ENCODE measurements at places on chromosomes 16 and 17.

GRCh38 chr17:76981545-76982295 lies 113.5 kb downstream of the MGAT5B start:
- DNase-seq = no peak

DNA sequence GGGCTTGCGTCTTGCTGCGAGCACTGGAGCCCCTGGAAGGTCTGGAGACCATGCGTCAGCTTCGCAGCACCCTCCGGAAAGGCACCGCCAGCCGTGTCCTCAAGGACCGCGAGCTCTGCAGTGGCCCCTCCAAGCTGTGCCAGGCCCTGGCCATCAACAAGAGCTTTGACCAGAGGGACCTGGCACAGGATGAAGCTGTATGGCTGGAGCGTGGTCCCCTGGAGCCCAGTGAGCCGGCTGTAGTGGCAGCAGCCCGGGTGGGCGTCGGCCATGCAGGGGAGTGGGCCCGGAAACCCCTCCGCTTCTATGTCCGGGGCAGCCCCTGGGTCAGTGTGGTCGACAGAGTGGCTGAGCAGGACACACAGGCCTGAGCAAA lies 7.4 kb downstream of the MPG start:
- no peak for DNase-seq

- no peak for DNase-seq
These were observed 10.3 kb upstream of the IL4R start for GRCh38 chr16:27303256-27304100.

DNA sequence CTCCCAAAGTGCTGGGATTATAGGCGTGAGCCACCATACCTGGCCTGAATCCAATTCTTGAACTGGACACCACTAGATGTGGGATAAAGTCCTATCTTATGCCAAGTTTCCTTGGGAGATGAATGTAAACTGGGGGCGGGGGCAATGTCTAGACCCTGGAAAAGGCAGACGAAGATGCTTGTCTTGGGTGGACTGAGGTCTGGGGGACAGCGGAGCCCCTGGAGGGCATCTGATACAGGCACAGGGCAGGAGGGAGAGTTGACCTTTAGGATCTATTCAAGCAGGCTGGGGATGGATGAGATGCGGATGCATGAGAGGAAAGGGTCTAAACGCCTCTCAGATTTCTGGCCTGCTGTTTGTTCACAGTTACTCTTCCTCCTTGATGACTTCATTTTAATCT lies 11.7 kb downstream of the C1QTNF1 start:
- no peak for DNase-seq

DNA sequence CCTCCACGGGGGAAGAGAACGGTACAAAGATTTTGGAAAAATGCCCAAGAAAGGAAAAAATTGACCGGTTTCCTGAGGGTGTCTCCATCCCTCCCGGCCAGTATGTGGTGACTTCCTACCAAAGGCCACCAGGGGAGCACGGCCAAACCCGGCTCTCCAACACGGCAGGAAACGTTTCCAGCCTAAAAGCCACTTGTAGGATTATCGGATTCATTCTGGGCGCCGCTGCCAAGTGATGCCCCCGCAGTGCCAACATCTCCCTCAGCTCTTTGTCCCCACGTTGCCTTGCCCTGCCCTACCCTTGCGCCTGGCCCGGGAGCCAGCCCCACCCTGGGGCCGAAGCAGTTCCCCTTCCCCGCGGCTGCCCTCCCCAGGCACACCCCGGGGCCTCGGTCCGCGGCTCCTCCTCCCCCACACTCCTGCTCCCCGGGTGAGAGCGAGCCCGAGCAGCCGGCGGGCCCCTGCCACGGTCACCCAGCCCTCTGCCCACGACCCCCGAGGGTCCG lies 688 bp downstream of the CRK start:
- DNase-seq = peak; percentile 28

- DNase-seq = no peak
These were observed 10.3 kb upstream of the NPTX1 start for GRCh38 chr17:80486692-80487091.

- DNase-seq = no peak
These were observed 92.3 kb downstream of the VPS53 start for GRCh38 chr17:622356-622755.

GRCh38 chr17:67047382-67047781 lies 3.0 kb downstream of the CACNG1 start:
- DNase-seq = no peak

DNA sequence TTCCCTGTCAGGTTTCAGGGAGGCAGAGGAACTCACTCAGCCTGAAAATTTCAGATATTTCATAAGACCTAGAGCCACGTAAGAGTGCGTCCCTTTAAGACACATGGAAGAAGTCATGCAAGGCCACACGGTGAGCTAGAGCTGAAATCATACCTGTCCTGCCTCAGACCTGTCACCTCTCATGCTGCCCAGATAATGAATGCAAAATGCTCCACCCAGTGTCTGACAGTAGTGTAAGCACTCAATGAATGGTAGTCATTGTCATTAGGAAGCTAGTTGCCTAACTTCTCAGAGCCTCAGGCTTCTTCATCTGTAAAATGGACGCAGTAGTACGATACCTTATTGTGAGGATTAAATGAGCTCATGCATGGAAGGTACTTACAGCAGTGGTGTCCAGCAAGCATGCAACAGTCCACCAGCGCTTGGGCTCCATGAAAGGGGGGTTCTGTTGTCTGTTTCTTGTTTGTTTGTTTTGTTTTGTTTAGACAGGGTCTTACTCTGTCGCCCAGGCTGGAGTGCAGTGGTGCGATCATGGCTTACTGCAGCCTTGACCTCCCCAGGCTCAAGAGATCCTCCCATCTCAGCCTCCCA lies 60.7 kb downstream of the WSB1 start:
- DNase-seq = no peak

GRCh38 chr16:1152123-1152638 lies 725 bp upstream of the CACNA1H start:
- peak; percentile 64 for DNase-seq

- no peak for DNase-seq
These were observed 20.2 kb downstream of the ZFHX3 start for GRCh38 chr16:73027685-73028111.

- DNase-seq = no peak
These were observed 152.7 kb upstream of the CDH11 start for GRCh38 chr16:65274566-65274965.

DNA sequence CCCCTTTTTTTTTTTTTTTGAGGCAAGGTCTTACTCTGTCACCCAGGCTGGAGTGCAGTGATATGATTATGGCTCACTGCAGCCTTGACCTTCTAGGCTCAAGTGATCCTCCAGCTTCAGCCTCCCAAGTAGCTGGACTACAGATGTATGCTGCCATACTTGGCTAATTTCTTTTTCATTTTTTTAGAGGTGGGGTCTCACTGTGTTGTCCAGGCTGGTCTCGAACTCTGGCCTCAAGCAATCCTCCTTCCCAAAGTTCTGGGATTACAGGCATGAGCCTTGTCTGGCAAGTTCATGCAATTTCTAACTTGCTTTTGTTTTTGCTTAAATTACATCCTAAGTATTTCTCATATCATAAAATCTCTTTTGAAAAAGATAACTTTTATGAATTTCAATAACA lies 33.8 kb upstream of the NFAT5 start:
- no peak for DNase-seq

DNA sequence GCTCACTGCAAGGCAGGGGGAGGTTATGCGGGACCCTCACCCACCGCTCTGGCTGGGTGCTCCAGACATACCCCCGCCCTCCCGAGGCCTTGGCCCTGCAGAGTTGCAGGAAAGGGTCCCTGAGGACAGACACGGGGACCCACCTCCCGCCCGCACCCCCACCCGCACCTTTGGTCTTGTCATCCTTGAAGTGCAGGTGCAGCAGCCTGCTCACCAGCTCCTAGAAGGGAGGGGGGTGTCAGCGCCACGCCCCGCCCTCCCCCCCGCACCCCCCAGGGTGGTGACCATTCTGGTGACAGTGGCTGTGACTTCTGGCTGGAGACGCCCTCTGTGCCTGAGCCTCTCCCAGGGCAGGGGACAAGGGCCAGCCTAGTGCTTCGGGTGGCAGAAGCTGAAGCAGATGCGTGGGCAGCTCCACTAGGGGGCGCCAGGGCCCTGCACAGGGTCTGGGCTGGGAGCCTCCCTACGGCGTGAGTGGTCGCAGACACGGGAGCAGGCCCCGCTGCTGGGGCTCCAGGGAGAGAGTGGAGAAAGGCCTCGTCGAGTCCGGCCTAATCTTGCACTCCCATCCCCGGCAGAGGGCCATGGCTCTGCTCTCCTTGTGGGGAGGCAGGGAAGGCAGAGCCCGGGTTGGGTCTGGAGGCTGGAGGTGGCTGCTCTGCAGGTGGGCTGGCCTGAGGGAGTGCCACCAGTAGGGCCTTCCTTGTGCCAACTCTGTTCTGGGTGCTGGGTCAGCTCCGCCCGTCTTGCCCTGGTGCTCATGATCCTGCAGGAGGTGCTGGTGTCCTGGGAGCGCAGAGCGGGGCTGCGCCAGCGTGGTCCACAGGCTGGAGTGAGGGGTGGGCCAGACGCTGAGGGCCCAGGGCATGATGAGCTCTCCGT lies 2.7 kb downstream of the CENPX start:
- DNase-seq = peak; percentile 55

DNA sequence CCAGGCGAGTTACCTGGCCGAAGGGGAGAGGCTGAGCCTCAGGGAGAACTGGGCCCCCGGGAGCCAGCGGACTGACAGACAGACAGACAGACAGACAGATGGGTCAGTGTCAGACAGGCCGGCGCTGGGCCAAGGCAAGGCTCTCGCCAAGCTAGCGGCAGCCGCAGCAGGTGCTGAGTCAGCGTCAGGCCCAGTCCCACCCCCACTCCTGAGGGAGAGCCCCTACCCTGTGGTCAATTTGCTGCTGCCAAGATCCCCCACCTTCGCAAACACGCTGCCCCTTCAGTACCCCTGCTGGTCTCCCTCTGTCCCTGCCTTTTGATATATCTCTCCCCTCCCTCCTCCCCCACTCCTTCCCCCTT lies 1.5 kb downstream of the FGF11 start:
- DNase-seq = no peak

- DNase-seq = peak; percentile 29
These were observed 663 bp downstream of the CYB5D1 start for GRCh38 chr17:7858522-7858810.

GRCh38 chr16:86818671-86819532 lies 240.6 kb downstream of the FOXL1 start:
- no peak for DNase-seq

GRCh38 chr17:31251105-31251969 lies 45.7 kb downstream of the OMG start:
- no peak for DNase-seq

DNA sequence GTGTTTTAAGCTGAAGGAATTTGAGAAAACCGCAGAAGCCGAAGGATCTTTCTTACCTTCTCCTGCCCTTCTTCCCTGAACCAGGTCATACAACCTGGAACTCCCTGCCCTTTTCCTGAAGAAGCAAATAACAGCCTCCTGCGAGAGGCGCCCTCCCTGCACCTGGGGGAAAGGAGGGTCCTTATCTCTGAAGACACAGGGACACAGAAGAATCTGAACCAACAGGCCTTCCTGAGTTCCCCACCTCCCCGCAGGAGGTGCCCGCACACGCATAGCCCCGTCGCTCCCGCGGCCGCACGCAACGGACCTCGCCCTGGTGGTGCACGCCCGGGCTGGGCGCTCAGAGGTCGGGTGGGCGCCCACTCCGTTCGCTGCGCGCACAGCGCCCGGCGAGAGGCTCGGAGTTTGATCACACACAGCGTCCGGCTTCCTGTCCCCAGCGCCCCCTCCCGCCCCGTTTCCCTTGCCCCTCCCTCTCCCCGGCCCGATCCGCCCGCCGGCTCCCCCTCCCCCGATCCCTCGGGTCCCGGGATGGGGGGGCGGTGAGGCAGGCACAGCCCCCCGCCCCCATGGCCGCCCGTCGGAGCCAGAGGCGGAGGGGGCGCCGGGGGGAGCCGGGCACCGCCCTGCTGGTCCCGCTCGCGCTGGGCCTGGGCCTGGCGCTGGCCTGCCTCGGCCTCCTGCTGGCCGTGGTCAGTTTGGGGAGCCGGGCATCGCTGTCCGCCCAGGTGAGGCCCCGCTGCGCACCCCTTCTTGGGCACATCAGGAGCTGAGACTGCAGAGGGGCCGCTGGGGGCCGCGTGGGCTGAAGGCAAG lies at the start of gene TNFSF12:
TNFSF12 (plus strand) TSS at position 474 of the 816 bp plus-strand sequence; CDS start at position 570, 96 bp downstream.
- peak; percentile 42 for DNase-seq

DNA sequence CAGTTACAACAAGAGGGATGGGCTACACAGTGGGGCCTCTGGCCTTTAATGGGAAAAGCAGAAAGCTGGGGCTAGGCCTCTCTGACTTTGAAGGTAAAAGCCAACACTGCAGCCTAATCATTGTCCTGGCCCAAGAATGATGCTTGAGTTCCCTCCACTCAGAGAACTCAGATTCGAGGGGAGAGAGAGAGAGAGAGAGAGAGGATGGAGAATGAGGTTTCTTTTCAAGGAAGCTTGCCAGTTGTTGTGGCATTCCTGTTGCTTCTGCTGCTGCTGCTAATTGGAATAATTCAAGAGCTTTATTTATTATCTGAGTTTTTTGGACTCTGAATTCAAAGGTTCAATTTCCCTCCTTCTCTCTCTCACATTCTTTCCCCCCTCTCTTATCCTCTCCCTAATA lies 144.6 kb upstream of the IRX6 start:
- DNase-seq = no peak

All from CD4-positive, alpha-beta memory T cell (primary cell).